ENCODE measurements at places on chromosomes 16 and 17.
A peak's percentile ranks its signal among the peaks of the same experiment; 100 is the strongest.

DNA sequence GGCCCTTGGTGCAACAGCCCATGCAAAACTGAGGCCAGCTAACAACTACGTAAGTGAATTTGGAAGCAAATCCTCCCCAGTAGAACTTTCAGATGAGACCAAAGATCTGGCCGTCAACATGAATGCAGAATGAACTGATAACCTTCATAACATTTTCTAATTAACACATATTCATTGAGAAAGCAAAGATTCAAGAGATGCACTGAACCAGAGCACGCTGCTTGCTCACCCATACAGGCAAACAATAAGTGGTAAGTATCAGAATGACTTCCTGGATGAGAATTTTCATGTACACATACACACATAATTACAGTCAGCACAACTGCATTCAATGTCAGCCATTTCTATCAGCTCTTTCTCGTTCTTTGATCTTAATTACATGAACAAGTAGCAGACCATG is 30.6 kb downstream of the XYLT1 start:
- no peak for DNase-seq

DNA sequence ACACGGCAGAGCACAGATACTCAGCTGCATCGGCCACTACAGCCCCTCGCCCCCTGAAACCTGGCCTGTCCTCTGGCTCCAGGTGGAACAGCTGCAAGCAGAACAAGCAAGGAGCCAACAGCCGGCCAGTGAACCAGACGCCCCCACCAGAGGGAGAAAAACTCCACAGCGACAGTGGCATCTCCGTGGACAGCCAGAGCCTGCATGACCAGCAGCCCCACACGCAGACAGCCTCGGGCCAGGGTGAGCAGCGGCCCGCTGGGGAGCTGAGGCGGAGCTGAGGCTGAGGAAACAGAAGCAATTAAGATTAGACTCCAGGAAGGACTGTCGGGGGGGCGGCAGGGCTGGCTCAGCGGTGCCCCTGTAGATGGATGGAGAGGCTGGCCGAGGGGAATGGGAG is 16.7 kb downstream of the NGFR start:
- no peak for DNase-seq

- no peak for DNase-seq
Observed at GRCh38 chr17:6654841-6655731, 3.5 kb downstream of the C17orf100 start.

- no peak for DNase-seq
Observed at GRCh38 chr16:9602189-9602588, 510.7 kb downstream of the HAPSTR1 start.

DNA sequence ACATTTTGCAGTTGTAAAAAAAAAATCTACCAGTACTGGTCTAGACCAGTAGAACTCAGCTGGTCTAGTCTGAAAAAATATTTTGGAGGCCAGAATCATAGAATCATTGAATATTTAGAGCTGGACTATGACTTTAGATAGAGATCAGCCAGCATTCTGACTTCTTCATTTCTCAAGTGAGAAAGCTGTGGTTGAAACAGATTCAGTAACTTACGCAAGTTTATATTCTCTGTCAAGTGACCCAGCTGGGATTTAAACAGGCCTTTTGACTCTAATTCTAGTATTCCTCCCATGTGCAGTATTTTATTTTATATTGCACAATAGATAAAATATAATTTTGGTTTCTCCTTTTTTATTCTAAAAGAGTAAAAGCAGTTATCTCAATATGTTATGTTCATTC is 4.9 kb downstream of the TNRC6A start:
- no peak for DNase-seq

DNA sequence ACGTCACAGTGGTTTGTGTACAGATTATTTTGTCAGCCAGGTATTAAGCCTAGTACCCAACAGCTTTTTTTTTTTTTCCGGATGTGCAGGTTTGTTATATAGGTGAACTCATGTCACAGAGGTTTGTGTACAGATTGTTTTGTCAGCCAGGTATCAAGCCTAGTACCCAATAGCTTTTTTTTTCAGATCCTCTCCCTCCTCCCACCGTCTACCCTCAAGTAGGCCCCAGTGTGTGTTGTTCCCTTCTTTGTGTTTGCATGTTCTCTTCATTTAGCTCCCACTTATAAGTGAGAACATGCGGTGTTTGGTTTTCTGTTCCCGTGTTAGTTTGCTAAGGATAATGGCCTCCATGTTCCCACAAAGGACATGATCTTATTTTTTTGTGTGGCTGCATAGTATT is 19.9 kb downstream of the RPTOR start:
- DNase-seq, result no peak

DNA sequence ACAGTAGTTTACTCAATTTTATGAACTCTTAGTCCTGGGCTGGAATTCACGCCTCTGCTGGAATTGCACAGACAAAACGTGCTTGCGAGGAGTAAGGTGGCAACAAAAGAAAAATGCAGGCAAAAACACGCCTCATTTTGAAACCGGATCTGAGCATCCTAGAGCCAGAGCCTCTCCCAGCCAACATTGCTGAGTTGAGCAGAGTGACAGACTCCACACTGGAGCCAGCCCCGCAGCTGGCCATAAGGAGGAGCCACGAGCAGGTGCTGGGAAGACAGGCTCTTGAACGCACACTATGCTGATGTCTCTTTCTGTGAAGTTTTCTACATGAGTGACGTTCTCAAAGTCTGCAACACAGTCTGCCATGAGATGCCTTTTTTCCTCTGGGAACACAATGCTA is 14.6 kb upstream of the HSBP1 start:
- DNase-seq, result no peak

GRCh38 chr17:19915245-19915978 is 47.7 kb upstream of the ULK2 start:
- DNase-seq, result peak; percentile 21

DNA sequence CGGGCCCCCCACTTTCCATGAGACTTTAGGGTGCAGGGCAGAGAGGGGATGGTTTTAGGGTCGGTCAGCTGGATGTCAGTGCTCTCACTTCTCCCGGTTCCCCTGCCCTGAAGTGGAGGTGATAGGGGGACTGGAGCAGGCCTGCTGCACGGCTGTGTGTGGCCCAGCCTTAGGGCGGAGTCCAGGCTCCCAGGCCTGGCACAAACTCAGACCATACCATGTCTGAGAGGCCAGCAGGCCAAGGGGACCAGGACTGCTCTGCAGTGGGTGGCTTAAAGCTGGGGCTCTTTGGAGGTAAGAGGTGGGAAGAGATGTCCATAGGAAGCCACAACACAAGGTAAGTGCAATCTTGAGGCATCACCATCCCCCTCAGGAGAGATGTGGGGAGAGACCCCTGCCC is 8.3 kb downstream of the TFAP4 start:
- no peak for DNase-seq

DNA sequence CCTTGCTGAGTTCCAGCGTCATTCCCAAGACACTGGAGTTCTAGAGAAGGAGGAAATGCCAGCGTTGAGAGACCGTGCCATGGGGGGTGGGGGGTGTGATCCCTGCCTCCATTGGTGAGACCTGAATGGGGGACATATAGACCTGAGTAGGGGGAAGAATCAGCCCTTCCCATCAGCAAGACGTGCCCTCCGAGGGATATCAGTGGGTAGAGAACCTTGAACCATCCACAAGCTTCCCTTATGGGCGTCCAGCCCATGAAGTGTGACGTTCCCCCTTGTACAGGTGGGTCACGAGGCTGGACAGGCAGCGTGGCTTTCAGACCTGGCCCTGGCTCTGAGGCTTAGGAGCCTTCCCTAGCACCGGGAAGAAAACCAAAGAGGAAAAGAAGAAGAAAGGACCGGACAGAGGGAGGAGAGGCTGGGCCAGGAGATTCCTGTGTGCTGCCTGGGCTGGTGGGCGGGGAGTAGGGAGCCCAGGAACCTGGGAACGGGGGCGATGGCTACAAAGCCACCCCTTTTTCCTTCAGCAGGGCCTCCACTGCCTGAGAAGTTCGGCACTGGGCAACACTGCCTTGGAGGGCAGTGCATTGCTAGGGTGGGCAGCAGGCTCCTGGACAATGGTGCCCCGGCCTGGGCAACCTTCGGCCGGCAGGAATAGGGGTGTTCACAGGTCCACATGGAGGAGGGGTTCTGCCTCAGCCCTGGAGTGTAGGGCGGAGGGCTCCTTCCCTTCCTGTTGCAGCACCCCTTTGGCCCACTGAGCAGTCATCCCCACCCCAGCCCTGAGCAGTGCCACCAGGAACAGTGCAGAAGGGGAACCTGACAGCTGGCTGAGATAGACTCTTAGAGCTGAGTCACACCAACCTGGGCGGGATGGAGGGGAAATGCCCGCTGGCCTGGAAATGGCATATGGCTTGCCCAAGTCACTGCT is 7.2 kb downstream of the RAB11FIP4 start:
- no peak for DNase-seq

GRCh38 chr17:36717088-36717487 is 115.7 kb downstream of the MRM1 start:
- no peak for DNase-seq

DNA sequence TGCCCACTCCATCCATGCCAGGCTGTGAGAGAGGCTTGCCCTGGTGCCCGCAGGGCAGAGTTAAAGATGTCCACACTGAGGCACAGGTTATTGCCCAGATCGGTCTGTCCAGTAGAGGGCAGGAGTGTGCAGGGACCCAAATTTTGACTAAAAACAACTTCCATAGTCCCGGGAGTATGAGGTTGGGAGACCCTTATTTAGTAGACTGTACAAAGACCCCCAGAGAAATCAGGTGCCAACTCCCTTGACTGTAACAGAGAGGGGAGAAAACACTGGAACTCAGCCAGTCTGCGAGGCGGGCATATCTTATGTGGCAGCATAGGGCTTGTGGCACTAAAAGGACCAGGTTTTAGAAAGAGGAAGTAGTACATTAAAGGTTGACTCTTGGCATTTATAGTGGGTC is 43.4 kb downstream of the HNF1B start:
- peak; percentile 86 for DNase-seq

- no peak for DNase-seq
Observed at GRCh38 chr17:75588596-75589011, 1.0 kb downstream of the MYO15B start.

GRCh38 chr17:78377858-78378224 is 608 bp upstream of the PGS1 start:
- no peak for DNase-seq

DNA sequence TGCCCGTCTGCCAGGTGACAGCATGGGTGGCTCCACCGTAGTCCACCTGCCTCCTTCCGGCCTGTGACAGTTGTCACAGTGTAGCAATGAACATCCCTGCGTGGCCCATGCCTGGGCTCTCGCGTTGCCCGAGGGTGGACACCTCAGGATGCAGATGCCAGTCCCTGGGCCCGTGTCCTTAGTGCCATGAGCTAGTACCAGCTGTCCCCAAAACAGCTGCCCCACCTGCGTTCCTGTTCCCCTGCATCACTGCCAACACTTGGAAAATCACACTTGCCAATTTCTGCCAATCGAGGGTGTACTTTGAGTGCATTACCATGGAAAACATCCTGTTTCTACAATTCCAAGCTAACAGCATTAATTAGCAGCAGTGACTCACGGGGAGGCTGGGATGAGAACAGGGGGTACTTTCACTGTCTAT is 9.0 kb upstream of the C16orf95 start:
- DNase-seq, result no peak
